ENCODE measurements at places on chromosomes 5 and 9. TPM values are rescaled to one million over a fixed set of nuclear protein-coding genes. Genes with fewer than 3 reads are reported as not detected.

DNA sequence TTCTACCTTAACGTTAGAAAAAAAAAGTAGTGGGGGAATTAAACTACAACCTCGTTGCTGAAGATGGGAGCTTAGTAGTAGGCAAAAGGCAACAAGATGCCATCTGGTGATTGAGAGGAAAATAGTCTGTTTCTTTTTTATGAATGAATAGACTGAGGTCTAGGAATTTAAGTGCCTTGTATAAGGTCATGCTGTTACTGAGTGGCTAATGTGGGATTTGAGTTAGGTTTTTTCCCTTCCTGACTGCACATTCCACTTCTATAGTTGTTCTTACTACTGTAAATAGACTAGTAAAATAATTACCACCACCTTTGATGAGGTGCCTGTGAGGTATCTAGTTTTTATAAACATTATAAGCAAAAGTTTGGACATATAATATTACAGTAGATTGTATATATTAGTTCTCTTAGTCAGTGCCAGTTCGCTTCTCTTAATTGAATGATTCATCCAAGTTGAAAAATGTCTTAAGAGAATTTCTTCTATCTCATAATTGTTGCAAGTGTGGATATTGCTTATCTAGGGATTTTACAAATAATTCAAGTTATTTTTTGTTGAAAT is 19.1 kb downstream of the FSD1L start:
- DNase-seq: no peak

GRCh38 chr5:125559296-125559695 is 812.9 kb upstream of the ZNF608 start:
- peak; percentile 94 for DNase-seq

- DNase-seq: no peak
These were observed 99.0 kb downstream of the OLFM1 start for GRCh38 chr9:135186248-135187164.

- DNase-seq: no peak
These were observed 13.3 kb downstream of the OR13J1 start for GRCh38 chr9:35856882-35857281.

- DNase-seq: no peak
These were observed 7.5 kb downstream of the N4BP3 start for GRCh38 chr5:178120607-178121357.

DNA sequence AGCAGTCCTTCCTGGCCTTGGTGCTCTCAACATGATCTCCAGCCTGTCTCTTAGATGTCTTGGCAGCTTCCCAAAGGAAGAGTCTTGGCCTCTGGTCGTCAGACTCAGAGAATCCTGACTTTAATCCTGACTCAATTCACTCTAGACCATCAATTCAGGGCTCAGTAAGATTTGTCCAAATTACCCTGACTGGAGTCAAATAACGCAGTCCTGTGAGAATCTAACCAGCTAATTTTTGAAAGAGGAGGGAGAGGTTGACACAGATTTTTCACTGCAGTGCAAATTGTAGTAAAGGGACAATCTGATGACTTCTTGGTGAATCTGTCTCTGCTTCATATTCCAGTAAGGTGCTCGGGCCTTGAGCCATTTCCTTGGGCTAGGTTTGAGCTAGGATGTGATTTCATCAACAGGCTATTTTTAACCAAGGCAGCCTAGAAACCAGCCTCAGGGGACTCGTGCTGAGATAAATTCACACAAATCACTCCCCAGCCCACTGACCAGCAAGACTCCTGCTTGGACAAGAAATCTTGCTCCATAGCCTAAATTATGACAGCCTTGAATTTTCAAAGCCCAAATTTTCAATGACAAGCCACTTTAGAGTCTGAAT is 257.4 kb downstream of the ENC1 start:
- peak; percentile 70 for DNase-seq

SOWAHA gene
- not detected for total RNA-seq

CNTNAP3B gene
- 38.0 TPM for total RNA-seq

GRCh38 chr5:133457439-133458355 is 154.6 kb downstream of the FSTL4 start:
- DNase-seq: no peak

- no peak for DNase-seq
These were observed 7.8 kb downstream of the FBXW5 start for GRCh38 chr9:136936645-136937170.

DNM1 gene
- total RNA-seq: 3.2 TPM

SLC27A4 gene
- total RNA-seq: 28.2 TPM

DNA sequence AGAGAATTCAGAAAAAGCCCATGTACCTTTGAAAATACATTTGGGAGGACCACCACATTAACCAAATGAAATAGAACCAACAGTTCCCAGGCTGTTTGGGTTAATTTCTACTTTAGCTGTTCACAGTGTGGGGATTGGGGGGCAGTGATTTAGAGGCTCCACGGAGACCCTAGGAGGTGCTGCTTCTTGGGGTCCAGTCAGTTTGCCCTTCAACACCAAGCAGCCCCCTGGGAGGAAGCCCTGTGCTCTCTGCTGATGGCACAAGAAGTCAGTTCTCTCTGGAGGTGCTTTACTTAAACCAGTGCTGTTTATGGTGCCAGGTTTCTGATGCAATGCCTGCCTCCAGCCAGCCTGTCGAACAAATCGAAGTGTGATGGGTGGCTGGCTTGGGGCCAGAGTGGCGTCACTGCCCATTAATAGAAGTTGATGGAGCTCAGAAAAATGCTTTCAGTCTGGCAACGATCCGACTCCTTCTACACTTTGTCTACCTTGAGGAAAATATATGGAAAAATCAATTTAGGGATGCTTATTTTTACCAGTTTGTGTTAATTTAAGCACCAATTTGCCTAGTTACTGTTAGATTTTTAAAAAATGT is 134.0 kb downstream of the SNX18 start:
- DNase-seq: peak; percentile 83

GRCh38 chr5:94691949-94692348 is 73.5 kb downstream of the SLF1 start:
- peak; percentile 59 for DNase-seq

DNA sequence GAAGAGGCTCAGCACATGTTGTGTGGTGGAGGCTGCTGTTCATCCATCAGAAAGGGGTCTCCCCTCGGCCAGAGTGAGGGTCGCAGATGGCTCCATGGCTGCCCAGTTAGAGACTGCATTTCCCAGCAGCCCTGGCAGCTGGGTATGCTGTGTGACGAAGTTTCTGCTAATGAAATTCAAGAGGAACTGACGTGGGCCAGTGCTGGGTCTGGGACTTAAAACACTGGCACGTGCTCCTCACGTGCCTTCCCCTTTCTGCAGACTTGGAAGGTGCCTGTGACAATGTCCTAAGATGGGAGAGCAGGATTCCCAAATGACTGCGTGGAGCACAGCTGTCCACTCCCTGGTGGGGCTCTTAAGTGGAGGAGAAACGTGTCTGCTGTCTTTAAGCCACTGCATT is 114.5 kb upstream of the RAPGEF1 start:
- no peak for DNase-seq

- DNase-seq: no peak
These were observed 37.9 kb downstream of the LNPEP start for GRCh38 chr5:96973532-96974401.

- DNase-seq: no peak
These were observed 90.2 kb upstream of the SH3PXD2B start for GRCh38 chr5:172544371-172545095.

ARL10 gene
- total RNA-seq: 10.7 TPM

- no peak for DNase-seq
These were observed 132.6 kb downstream of the NSG2 start for GRCh38 chr5:174177976-174178605.

NPR2 gene
- 13.3 TPM for total RNA-seq

LURAP1L gene
- 126 TPM for total RNA-seq

FOXD4L5 gene
- 0.67 TPM for total RNA-seq

DNA sequence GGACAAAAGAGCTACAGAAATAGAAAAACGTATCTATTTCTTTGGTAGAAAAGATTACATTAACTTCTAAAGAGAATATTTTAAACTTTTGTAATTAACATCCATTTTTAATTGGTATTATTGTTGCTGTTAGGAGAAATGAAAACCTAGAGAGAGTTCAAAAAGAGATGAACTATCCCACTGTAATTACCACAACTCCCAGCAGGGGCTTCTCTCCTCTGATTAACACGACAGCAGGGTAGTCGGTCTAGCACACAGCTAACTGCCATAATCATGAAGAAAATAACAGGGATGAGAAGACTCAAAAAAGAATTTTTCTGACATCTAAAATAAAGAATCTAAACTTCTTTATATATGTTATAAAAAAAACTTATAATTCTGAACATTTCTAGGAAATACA is 86.2 kb upstream of the CDH9 start:
- peak; percentile 6 for DNase-seq

- no peak for DNase-seq
These were observed 556.9 kb downstream of the PTPRD start for GRCh38 chr9:10055886-10056395.

- no peak for DNase-seq
These were observed 438 bp downstream of the NSUN2 start for GRCh38 chr5:6632324-6632887.

DNA sequence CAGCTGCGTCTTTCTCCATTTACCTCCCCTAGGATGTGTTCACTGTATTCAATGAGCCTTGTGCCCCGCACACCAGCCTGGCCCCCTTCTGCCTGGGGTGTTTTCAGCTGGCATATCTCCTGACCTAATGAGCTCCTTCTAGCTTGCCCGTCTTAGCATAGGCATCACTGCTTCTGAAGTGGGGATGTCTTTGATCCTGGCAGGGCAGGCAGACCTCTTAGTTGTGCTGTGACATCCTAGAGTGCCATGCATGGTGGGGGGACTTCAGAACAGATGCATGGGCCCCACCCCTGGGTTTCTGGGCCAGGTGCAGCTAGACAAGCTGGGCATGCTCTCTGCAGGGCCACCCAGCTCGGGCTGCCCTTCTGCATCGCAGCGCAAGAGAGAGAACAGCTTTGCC is 172.7 kb downstream of the GADD45G start:
- DNase-seq: no peak

GRCh38 chr9:9556865-9557803 is 1055.7 kb downstream of the PTPRD start:
- no peak for DNase-seq

CTXN3 gene
- total RNA-seq: not detected

- DNase-seq: no peak
These were observed 145.9 kb upstream of the TBC1D2 start for GRCh38 chr9:98401140-98402018.

DNA sequence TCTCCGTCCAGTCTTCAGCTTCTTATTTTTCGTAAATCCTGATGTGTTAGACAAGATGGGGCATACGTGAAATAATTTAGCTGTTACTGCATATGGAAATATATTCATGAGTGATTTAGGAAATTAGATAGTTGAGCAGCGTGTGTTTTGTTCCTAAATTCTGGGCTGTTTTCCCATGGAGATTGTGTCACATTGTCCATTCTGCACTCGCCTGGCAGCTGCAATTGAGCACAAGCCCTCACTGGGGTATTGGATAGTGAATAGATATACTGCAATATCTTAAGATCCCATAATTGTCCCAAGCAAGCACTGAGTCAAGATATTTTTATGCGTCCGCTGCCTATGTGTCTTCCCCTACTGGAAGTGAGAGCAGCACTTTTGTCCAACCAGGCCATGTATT is 1027.1 kb upstream of the WWC1 start:
- DNase-seq: no peak

DNA sequence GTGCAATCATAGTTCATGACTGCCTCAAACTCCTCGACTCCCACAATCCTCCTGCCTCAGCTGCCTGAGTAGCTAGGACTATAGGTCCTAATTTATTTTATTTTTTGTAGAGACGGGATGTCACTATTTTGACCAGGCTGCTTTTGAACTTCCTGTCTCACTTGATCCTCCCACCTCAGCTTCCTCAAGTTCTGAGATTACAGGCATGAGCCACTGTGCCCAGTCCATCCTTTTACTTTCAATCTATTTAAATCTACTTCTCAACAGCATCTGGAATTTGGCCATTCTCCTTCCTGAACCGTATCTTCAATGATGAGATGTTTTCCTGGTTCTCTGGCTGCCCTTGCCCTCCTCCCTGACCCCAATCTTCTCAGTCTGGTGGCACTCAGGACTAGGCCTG is 12.2 kb upstream of the GRIN1 start:
- no peak for DNase-seq

DNA sequence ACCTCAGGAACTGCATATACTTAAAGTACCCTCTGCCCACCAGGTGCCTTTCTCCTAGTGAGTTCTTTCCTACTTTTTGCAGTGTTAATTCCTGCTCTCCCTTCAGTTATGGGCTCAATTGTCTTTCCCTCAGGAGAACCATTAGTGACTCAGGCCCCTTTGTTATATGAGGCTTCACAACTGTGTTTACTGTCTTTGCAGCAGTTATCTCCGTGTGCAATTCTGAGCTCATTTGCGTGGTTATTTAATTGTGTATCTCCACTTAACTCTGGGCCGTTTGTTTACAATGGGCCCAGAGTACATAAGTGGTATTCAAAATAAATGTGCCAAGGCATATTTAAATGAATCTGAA is 9.6 kb downstream of the FBXO38 start:
- DNase-seq: no peak

DNA sequence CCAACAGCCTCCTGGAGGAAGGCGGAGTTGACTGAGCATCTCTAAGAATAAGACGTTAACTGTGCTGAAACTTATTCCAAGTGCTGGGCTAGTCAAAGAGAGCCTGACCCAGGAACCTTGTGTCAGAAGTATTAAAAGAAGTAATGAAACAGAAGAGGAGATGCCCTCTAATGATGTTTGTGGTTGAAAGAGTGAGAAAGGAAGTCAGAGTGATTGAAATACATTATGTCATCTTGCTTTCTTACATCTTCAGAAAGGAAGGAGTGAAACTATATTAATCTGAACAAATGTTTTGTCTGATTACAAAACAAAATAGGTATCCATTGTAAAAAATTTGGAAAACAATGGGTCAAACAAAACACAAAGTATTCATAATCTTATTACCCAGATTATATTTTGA is 460.7 kb downstream of the NTRK2 start:
- no peak for DNase-seq

GRCh38 chr9:93235300-93235960 is 51.5 kb downstream of the WNK2 start:
- DNase-seq: no peak

CDC20B gene
- total RNA-seq: not detected

DNA sequence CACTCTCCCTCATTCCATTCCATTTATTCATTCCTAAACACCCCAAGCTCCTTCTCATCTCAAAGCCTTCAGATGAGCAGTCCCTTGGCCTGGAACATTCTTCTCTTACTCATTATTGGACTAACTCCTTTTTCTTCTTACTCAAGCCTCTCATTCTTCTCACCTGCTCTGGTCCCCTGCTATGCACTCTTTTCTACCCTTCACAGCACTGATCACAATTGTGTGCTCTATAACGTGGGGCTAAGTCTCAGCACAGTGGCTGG is 212.4 kb downstream of the MAPKAP1 start:
- peak; percentile 9 for DNase-seq

DNA sequence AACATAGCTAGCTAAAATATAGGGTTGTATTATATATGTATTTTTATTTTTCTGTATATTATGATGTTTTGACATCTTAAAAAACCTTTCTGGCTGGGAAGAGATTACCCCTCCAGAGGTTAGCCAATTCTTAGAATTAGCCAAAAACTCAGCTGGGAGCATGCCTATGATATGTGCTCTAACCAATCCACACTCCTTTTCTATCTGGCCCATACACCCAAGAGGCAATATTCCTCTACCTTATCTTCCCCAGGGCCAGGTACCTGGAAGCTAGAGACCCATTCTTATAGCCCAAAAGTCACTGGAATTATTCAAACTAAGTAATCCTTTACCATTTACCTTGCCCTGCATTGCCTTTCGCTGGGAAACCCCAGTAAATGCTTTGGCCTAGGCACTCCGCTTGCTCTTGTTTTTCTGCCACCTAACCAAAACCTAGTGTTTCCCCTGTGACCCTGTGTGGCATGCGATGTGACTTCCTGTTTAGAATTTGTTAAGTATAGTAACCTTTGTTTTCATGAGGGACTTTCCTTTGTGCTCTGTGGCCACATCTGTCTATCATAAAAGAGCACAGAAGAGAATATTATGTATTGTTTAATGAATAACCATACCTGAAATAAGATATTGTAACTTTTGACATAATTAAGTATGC is 37.4 kb downstream of the CSNK1G3 start:
- DNase-seq: no peak
